Chondrocyte (in vitro differentiated cells): ENCODE measurements at places on chromosomes 1 and 21. TPM values are rescaled to one million over a fixed set of nuclear protein-coding genes. Genes with fewer than 3 reads are reported as not detected.

GRCh38 chr1:43388613-43389012 lies 987 bp downstream of the MED8 start:
- DNase-seq: no peak

DNA sequence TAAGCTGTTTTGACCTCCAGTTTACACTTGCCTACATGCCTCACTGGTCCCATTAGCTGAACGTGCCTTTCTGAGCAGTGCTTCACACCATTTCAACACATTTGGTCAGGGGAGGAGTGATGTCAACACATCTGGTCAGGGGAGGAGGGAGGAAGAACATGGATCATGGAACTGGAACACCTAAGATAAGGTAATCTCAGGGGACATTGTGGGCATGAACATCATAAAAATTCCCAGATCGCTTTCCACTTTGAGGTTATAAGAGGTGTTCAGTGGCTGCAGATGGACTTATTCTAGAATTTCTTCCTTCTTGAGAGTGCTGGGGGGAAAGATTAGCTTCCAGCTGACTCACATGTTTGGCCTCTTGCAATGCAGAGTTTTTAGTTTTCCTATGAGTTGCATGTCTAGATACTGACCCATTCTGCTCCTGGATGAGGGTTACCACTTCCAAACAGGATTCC lies 2.0 kb downstream of the QSOX1 start:
- no peak for DNase-seq

Gene SLAMF7
- total RNA-seq: not detected in 3 replicates

DNA sequence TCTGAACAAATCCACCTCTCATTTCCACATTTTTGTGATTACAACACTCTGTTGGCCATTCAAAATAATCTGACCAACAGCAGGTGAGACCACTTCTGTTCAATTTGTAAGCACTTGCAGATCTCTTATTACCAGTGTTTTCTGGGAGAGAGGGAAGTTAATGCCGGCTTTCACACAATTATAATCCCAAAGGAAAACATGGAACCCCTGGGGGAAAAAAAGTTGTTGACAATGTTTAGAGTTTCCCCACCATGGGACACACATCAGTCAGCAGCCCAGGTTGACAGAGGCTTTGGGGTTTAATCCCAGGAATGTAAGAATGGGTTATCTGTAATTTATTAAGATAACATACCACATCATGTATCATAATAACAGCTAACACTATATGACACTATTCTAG lies 68.4 kb upstream of the TNFSF4 start:
- no peak for DNase-seq

Gene SLC26A9
- total RNA-seq: not detected in 3 replicates

GRCh38 chr1:19450811-19451515 lies 34.4 kb downstream of the CAPZB start:
- DNase-seq: no peak

- peak; percentile 52 for DNase-seq
Measured at GRCh38 chr21:41660748-41661147, 106.1 kb downstream of the RIPK4 start.

DNA sequence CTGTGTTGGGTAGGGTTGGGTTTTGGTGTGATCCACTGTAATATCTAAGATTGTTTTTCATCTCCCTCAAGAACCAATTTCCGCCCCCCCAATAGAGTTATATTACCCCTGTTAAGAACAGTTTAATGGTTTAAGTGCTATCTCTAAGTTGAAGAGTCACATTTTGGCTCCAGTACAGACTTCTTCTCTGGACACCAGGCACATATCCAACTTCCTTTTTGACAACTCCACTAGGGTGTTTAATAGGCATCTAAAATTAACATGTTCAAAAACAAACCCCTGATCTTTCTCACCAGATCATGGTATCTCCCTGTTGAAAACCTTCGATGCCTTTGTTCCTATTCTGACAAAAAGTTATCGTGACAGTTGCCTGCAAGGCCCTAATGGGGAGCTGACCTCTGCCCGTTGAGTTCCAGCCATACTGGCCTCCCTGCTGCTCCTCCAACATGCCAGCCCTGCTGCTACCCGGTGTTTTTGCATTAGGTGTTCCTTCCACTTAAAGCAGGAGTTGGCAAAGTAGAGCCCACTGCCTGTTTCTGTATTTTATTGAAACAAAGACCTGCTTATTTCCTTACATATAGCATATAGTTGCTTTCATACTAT lies 18.6 kb downstream of the USP24 start:
- no peak for DNase-seq

DNA sequence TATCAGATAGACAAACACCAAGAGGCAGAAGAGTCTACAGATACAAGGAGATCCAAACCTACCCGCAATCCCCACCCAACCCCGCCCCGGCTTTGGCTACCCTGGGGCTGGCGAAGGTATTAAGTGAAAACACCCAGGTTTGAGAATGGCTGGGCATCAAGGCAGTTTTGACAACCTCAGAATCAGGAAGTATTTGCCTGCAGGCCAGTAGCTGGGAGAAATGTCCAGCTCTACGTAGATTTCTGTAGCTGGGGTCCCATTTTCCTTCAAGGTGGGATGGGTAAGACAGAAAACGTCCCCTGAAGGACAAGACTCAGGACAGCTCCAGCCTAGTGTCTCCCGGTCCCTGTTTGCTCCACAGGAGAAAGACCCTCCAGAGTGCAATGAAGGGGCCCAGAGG lies 101.8 kb upstream of the ERG start:
- DNase-seq: no peak

GRCh38 chr1:223500560-223501425 lies 107.6 kb downstream of the CCDC185 start:
- no peak for DNase-seq

- DNase-seq: no peak
Measured at GRCh38 chr1:164188497-164188896, 370.5 kb upstream of the PBX1 start.

Gene SFT2D2
- total RNA-seq: 70.8 to 81.9 TPM (median 72.9 TPM) in 3 replicates

GRCh38 chr1:53524428-53525375 lies 65.5 kb downstream of the DMRTB1 start:
- DNase-seq: no peak

DNA sequence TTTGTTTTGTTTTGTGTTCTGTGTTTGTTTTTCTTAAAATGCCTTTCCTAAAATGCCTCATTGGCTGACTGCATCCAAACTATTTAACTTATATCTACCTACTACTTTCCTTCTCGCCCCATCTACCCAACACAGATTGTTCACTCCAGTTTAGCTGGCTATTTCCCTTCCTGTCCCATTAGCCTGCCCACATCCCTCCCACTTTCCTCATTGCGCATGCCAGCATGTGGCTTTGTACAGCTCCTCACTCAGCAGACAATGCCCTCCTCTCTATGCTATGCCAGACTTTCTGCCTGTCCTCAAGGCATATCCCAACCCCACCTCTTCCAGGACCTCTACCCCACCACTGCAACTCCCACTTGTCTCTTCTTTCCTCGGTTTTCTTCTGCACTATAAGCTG lies 94.7 kb upstream of the C1orf21 start:
- no peak for DNase-seq

GRCh38 chr1:159612211-159612885 lies 24.7 kb downstream of the APCS start:
- DNase-seq: no peak

DNA sequence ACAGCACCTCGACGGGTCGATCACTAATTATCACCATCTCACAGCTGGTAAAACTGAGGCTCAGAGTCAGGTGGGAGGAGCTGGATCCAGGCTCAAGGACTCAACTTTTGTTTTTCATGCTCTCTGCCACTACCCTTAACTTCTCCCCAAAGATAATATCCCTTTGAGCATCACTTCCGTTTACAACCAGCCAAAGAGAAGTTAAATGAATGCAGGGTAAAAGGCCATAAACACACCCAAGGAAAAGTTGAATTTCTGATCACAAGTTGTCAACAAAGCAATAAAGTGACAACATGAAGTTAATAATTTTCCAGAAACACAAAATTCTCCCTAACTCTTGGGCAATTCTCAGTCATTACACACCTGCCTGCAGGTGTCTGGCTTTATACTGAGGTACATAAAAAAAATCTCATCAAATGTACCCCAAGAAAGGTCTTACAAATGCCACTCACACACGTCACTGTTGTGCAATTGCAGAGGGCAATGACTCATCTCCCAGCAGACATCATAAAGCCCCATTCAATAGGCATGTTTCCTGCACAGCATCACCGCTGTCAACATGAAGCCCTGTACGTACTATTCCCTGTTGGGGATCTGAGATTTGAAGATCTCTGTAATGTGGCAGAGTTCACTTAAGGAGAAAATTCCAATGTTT lies 3.4 kb downstream of the OR2T11 start:
- DNase-seq: no peak

DNA sequence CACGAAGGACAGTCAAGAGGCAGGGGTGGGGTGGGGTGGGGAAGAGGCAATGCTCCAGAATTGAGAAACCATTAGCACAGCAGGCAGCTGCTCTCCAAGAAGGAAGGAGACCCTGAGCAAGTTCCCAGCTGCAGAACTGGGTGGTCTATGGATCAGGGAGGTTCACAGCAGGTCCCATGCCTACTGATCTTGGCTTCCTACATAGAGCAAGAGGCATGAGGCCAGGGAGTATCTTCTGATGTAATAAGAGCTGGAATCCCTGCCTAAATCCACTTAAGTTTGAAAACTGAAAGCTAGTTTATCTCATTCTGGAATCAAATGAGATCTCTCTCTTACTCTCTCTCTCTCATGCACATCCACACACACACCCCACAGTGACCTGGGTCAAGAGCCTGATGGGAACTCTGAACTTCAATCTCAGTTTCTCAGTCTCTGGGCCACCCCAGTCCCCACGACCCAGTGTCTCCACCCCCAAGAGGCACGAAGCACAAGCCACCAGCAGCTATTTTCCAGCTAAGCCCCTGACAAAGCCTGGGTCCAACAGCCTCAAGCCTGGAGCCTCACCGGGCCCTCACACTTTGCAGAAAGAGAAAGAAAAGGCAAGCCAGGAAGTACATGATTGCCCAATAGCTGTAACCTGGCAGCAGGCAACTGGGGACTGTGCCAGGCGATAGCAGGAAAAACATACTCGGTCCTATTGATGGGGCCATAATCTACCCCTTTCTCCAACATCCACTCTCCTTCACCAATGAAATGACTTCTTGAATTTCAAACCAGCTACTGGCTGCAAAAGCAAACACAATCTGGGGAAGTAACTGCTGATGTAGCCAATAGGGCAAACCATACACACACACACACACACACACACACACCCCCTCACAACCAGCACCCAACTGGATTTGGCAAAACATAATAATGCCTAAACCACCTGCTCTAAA lies 2.2 kb downstream of the NUAK2 start:
- no peak for DNase-seq

- DNase-seq: no peak
Measured at GRCh38 chr1:85264150-85264549, 4.7 kb upstream of the C1orf52 start.

DNA sequence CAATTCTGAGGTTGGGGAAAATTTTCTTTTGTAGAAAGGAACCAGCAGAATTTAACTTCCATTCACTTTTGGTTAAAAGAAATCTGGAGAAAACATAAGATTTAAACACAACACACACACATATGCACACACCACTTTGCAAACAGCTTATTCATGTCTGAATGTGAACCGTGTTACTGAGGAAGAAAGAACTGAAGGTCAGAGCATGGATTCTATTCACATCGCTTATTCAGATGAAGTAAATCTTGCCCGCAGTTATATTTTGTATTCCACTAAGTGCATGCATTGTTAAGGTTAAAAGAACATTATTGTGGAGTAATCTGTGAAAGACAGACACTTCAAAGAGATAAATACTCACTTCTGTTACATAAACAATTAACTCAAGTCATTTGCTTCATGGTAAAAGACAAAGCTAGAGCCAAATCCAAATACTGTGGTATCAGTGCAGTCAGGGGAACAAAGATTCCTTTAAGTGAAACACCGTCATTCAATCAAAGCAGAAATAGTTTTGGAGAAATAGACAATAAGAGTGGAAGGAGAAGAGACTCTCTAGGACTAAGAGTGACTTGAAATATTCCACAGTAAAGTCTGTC lies 82.0 kb downstream of the LRRC53 start:
- DNase-seq: no peak

DNA sequence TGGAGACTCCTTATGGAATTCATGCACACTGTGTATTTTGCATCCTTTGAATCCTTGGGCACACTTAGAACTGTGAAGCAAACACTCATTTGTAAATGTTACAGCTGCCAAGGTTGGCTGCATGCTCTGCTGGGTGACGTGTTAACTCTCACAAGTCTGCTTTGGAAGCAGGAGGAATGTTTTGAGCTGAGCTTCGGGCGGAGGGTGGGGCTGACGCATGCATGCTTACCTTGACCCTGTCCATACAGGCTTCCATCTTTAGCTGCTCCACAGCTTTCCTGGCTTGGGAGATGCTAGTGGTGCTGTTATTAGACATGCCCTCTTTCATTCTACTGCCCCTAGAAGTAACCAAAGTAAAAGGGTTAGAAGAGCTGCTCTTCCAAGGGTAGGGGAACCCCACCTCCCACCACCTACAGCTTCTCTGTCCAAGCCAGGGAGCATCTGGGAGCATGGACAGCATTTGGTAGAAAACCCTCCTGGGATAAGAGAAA lies 66.0 kb downstream of the GNG4 start:
- DNase-seq: no peak

Gene NBPF10
- total RNA-seq: 4.5 to 4.7 TPM (median 4.6 TPM) in 3 replicates

Gene CLIC6
- total RNA-seq: 0.08 to 0.24 TPM (median 0.17 TPM) in 3 replicates

DNA sequence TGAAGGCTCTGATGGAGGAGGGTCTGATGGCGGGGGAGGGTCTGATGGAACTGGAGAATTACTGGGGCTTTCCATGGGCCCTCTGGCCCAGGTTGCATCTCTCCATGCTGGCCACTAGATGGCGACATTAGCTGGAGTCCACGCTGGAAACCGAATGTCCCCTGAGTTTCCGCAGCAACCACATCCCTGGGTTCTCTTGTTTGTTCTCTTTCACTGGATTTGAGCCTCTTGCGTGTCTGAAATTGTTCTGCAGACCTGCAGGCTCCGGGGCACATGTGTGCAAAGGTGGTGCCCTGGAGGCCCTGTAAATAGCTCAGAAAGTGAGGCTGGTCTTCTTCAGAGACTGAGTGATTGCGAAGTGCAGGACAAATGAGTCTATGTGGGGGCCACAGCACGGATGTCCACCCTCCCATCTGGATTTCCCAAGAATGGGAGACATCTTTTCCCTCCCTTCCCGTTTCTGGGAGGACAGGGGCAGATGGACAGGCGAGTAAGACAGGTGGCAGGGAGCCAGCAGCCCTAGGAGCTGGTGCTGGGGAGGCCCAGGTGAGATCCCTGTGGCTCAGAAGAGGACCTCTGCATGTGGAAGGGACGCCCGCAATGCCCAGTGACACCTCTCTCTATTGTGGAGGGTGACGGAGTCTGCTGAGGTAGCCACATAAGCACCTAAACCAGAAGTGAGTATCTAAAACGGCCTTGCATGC lies 73.2 kb upstream of the ABCG1 start:
- DNase-seq: no peak

Gene CREB3L4
- total RNA-seq: 3.7 to 6.6 TPM (median 4.4 TPM) in 3 replicates

- no peak for DNase-seq
Measured at GRCh38 chr21:29326914-29327554, 28.3 kb downstream of the BACH1 start.

DNA sequence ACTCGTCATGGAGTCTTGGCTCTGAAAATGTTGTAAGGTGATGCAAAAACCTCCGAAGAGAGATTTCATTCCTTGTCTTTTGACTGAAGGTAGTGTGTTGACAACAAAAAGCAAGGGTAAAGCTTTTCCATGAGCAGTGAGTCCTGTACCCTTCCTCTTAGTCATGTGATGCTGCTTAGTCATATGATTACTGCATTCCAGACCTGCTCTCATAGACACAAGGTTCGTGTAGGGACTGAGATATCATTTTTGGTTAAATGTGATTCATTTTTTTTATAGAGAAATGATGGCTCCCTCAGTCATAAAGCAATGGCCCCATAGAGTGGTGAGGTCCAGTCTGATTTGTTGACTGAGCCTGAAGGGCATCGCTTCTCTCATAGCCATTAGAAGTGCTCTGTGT lies 9.2 kb downstream of the KCNJ6 start:
- DNase-seq: no peak

GRCh38 chr1:40932006-40932405 lies 47.5 kb upstream of the CTPS1 start:
- DNase-seq: peak; percentile 46
